ENCODE measurements at places on chromosomes 16 and 17.

GRCh38 chr16:81568749-81569087 is 124.1 kb downstream of the CMIP start:
- DNase-seq = no peak

GRCh38 chr16:71359431-71359830 is 908 bp downstream of the CALB2 start:
- no peak for DNase-seq

GRCh38 chr17:74512036-74512435 is 19.2 kb downstream of the CD300LB start:
- DNase-seq = no peak

GRCh38 chr16:89602273-89602951 is 11.0 kb upstream of the DPEP1 start:
- peak; percentile 94 for DNase-seq

GRCh38 chr16:4625560-4626159 is 1.0 kb downstream of the MGRN1 start:
- no peak for DNase-seq

Data from SJCRH30 (cell line).